ENCODE measurements at places on chromosomes 13 and 19.

- no peak for DNase-seq
Measured at GRCh38 chr19:58482372-58482771, 6.2 kb downstream of the ZNF446 start.

- no peak for DNase-seq
Measured at GRCh38 chr19:34082289-34083077, 89.8 kb upstream of the LSM14A start.

DNA sequence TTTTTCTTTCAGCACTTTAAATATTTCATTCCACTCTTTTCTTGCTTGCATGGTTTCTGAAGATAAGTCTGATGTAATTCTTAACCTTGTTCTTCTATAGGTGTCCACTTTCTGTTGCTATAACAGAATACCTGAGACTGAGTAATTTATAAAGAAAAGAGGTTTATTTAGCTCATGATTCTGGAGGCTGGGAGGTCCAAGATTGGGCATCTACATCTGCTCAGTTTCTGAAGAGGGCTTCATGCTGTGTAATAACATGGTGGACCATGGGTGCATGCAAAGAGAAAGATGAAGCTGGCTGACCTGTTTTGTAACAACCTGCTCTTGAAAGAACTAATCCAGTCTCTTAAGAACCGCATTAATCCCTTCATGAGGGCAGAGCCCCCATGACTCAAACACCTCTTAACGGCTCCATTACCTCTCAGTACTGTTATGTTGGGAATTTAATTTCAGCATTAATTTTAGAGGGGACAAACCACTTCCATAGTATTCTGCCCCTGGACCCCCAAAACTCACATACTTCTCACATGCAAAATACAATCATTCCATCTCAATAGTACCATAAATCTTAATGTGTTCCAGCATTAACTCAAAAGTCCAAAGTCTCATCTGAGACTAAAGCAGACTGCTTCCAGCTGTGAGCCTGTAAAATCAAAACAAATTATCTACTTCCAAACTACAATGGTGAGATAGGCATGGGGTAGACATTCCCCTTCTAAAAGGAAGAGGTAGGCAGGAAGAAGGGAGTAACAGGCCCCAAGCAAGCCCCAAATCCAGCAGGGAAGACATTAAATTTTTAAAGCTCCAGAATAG lies 9.6 kb upstream of the FGF9 start:
- DNase-seq, result no peak

DNA sequence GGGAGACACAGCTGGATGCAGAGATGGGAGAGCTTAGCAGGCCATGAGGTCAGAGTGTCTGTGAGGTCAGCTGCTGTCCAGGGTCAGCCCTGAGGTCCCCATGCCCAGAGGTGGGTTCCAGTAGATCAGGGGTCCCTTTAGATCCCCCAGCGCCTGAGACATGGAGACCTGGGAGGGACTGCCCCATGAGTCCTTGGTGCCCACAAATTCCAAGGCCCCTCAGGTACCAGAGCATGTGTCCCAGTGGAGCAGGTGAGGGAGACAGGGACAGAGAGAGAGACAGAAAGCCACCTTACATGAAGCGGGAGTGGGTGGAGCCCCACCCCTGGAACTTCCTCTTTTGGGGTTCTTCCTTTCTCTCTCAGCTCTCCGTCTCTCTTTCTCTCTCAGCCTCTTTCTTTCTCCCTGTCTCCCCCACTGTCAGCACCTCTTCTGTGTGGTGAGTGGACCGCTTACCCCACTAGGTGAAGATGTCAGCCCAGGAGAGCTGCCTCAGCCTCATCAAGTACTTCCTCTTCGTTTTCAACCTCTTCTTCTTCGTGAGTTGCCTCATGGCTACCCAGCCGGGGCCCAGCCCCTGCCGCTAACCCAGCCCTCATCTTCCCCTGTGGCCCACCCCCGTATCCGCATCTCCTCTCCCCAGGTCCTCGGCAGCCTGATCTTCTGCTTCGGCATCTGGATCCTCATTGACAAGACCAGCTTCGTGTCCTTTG lies at the start of gene CD37:
TSS of gene CD37 (plus strand) at position 336 of the 713 bp plus-strand sequence. CDS start at position 471, 135 bp downstream.
- peak; percentile 63 for DNase-seq

Measured in CD4-positive, alpha-beta T cell treated with Interferon gamma for 1 hour (primary cell).